ENCODE measurements at places on chromosomes 2 and 18. TPM values are rescaled to one million over a fixed set of nuclear protein-coding genes. Genes with fewer than 3 reads are reported as not detected.

Gene CXCR2
- not detected for total RNA-seq

Gene MERTK
- total RNA-seq = 2.2 TPM

Gene SLC14A1
- total RNA-seq = not detected

Gene CHRNA1
- total RNA-seq = not detected

Gene DOK6
- not detected for total RNA-seq

Gene TCF23
- total RNA-seq = not detected

Gene KIF1A
- total RNA-seq = 1.4 TPM

Data from A549 treated with Hydrocortisone at 1 μM for 4 hours (cell line).